ENCODE measurements at places on chromosomes 2 and 18. TPM values are rescaled to one million over a fixed set of nuclear protein-coding genes. Genes with fewer than 3 reads are reported as not detected.

RNF138 gene
- total RNA-seq = 100 TPM

OSBPL6 gene
- 12.6 TPM for total RNA-seq

HOXD4 gene
- total RNA-seq = not detected

DSEL gene
- total RNA-seq = 0.07 TPM

KYNU gene
- total RNA-seq = 5.4 TPM

HK2 gene
- 40.8 TPM for total RNA-seq

ATG4B gene
- total RNA-seq = 54.9 TPM

VAMP8 gene
- total RNA-seq = 149 TPM

CRYGC gene
- total RNA-seq = not detected

CHST9 gene
- total RNA-seq = not detected

SP140 gene
- total RNA-seq = 0.35 TPM

Data from K562 (cell line).